ENCODE measurements at places on chromosomes 3 and 15.

GRCh38 chr15:95948411-95948810 is 382.1 kb upstream of the NR2F2 start:
- no peak for DNase-seq

- DNase-seq: peak; percentile 58
Measured at GRCh38 chr3:177679568-177680471, 482.5 kb upstream of the TBL1XR1 start.

DNA sequence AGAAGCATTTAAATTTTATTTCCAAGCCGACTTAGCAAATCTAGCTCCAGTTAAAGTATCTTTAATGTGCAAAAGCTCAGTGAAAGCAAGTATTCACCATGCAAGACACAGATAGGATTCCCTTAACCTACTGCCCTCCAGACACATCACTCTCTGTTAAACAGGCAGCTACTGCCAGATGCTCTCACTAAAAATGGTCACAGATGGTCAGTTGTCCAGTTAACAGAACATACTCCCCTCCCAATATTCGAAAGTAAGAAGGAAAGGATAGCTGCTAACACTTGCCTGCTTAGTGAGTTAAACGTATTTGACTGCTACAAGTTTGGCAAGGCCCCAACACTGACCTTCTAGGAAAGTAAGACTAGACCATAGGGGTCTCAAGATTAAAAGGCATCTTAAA is 73.7 kb downstream of the PRTG start:
- DNase-seq: no peak

GRCh38 chr3:117734496-117734895 is 1024.9 kb downstream of the TUSC7 start:
- peak; percentile 14 for DNase-seq

DNA sequence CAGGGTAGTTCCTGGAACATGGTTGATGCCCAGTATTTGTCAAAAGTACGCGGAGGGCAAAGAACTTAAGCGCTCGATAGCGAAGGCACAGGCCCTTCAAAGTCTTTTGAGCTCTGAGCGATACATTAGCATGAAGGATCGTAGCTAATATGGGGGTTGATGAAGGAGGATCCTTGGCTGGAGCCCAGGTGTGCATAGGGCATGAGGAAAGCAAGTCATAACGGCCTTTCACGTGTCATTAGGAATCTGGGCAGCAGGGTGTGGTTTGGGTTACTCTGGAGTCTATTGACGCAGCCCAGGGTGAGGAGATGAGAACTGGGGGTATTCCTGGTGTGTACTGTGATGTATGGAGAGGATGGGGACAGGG is 31.7 kb downstream of the SPINK8 start:
- DNase-seq: peak; percentile 1

GRCh38 chr3:140441006-140441405 is 236.9 kb upstream of the TRIM42 start:
- peak; percentile 58 for DNase-seq

- no peak for DNase-seq
Measured at GRCh38 chr3:186200726-186201125, 91.8 kb upstream of the ETV5 start.

GRCh38 chr3:113597596-113598354 is 65.4 kb downstream of the SIDT1 start:
- no peak for DNase-seq

- DNase-seq: no peak
Measured at GRCh38 chr15:52112203-52112750, 298 bp downstream of the BCL2L10 start.

- no peak for DNase-seq
Measured at GRCh38 chr3:76352511-76353284, 567.3 kb upstream of the ZNF717 start.

GRCh38 chr15:75651810-75652543 is 4.3 kb downstream of the SNX33 start:
- DNase-seq: no peak

GRCh38 chr3:33426068-33426467 is 14.1 kb downstream of the UBP1 start:
- DNase-seq: no peak

DNA sequence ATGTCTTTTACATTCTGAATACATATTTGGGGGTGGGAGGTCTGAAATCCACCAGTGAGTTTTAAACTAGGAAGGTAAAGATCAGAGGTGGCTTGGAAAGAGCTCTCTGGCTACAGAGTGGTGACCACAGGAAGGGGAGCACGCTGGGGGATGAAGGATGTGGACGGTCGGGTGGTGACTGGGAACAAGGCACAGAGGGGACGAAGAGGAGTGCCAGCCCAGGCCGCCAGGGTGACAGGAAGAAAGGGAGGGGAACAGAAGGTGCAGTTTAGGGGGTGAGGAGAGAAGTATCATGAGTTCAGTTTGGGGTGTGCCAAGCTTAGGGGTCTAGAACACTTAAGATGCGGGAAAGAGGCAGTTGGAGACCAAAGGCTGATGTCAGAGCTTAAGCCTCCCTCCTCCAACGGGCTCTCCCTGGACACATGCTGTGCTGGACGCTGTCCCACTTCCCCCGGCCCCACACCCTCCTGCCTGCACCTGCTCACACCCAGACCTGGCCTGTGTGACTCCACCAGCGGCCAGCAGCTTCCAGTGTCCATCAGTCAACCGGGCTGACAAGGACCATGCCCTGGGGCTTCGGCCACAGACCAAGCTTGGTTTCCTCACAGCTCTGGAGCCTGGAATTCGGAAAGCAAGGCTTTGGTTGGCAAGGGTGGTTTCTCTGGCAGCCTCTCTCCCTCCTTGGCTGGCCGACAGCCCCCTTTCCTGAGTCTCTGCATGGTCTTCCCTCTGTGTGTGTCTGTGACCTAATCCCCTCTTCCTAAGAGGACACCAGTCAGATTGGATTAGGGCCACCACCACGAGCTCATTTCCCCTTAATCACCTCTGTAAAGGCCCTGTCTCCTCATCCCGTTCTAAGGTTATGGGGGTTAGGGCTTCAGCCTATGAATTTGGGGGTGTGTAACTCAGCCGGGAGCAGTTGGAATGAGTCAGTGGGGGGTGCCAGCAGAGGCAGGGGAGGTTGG is 120.4 kb upstream of the IQSEC1 start:
- no peak for DNase-seq

GRCh38 chr3:38853011-38853410 is 37.0 kb upstream of the SCN10A start:
- no peak for DNase-seq

DNA sequence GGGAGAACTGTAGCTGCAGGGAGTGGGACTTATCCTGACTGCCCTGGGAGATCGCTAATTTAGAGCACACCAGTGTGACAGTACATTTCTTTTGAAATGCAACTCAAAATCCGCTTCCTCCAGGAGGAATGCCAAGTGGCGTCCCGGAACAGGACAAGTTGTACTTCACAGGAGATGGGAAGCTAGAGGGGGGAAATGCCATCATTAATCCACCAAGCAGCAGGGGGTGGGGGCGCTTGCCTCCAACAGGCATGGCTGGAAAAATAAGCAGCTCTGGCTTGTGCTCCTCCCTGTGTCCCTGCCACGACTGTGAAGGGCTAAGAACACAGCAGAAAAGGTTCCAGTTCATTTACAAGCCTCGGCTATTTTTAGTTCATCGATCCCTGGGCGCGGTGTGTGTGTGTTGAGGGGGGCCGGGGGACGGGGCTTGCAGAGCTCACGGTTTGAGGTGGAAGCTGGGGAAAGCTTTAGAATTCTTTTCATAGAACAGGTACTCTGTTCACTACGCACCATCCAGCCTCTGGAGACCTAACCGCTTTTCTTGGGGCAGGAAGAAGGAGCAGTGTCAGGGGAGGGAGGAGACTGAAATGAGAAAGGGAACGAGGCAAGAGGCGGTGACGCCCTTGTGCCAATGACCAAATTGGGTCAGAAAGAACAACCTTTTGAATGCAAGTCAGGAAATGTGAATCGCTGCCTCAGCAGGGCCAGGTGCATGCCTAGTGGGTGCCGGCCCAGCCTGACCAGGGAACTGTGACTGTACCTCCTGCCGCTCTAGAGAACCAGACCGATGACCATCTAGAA is 51.8 kb upstream of the DGKG start:
- DNase-seq: no peak

- DNase-seq: no peak
Measured at GRCh38 chr15:24146251-24146650, 459.1 kb upstream of the NDN start.

DNA sequence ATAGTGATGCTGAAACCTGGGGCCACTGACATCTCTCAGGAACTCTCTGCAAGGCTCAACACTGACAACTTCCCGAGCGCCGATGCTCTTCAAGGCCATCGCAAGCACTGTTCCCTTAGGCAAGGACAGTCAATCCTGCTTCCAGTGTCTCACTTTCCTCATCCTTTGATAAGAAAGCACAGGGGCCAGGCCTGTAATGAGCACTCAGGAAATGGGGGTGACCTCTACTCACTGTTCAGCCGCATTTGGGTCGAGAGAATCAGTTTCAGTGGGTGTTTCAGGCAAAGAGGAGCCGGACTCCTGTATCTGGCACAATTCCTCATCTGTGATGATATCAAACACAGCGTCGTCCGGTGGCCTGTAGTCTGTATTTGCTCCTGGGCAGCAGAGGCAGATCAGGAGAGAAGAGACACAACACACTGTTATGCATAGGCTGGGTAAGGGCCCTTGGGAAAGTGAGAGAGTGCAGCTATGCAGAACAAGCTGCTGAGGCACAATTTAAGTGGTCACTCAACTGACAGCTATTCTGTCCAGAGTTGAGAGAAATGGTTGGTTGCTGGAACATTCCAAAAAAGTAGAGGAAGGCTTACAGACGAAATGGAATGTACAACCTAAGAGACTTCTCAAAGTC is 11.9 kb downstream of the CXCR6 start:
- no peak for DNase-seq

- no peak for DNase-seq
Measured at GRCh38 chr3:3851621-3852323, 52.5 kb downstream of the LRRN1 start.

- DNase-seq: no peak
Measured at GRCh38 chr15:96322536-96323318, 7.8 kb upstream of the NR2F2 start.

GRCh38 chr3:196559826-196560225 is 8.5 kb downstream of the WDR53 start:
- DNase-seq: no peak

DNA sequence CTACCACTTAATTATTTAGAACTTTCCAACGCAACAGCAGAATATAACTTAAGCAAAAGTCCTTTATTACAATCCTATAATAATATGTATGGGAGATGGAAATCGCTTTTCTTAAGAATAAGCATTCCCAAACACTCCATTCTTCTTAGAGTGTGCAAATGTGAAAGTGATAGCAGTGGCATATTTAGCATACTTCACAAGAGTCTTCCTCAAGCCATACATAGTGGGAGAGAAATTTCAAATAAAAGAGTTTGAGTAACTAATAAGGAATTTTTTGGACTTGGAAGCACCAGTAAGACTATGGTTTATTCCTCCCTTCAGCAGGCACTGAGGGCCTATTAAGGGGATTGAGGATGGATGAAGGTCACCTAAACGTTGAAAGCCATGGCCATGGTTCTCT is 22.1 kb upstream of the BNC1 start:
- DNase-seq: no peak

DNA sequence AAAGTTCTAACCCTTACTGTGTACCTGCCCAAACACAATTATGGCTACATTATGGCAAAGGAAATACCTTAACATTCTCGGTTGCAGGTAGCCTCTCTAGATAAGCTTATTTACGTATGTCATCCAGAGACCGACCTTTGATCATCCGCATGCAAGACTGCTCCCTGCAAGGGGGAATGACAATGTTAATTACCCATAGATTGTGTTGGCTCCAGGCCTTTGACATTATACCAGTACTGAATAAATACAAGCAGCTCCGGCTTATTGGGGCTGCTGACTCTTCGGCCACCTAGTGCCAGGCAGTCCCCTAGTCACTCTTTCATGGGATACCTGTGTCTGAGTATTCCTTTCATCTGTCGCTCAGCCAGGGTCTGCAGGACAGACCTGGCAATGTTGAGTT is 223.5 kb downstream of the DTWD1 start:
- DNase-seq: no peak

- DNase-seq: no peak
Measured at GRCh38 chr3:22728406-22728805, 474.7 kb upstream of the UBE2E2 start.

- DNase-seq: no peak
Measured at GRCh38 chr3:170641510-170642236, 55.8 kb upstream of the SLC7A14 start.

DNA sequence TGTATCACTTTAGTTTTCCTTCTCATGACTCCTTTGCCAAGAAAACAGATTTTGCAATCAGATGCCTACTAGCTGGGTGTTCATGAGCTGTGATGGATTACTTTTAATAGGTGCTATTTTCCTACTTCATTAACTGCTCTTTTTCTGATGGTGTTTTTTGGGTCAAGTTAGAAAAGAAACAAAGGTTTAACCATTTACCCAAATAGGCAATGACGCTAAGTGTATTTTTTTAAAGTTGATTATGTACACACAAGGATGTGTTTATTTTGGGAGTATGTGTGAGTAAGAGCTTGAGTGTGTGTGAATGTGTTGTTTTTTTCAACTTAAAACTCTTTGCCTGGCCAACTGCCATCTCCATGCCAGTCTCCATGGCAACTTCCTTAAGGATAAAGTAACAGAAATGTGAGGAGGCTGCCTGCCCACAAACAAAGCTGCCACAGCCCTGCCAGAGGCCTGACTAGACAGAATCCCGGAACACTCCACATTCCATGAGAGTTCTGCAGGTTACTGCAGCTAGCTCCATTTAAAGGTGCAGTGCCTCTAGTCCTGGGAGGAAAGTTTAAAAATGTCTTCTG is 215.6 kb upstream of the RBMS3 start:
- DNase-seq: peak; percentile 99

GRCh38 chr3:10845001-10845761 is 29.2 kb downstream of the SLC6A11 start:
- DNase-seq: no peak

GRCh38 chr3:13307041-13307440 is 113.1 kb downstream of the NUP210 start:
- no peak for DNase-seq

- no peak for DNase-seq
Measured at GRCh38 chr3:171347301-171348039, 112.7 kb downstream of the TNIK start.

- no peak for DNase-seq
Measured at GRCh38 chr3:83317605-83318004, 1556.2 kb upstream of the GBE1 start.

GRCh38 chr15:78133801-78134200 is 2.6 kb upstream of the CIB2 start:
- no peak for DNase-seq

GRCh38 chr3:193827040-193827669 is 234.1 kb downstream of the OPA1 start:
- DNase-seq: no peak

- DNase-seq: peak; percentile 97
Measured at GRCh38 chr3:150370122-150370602, 37.9 kb upstream of the TSC22D2 start.

- DNase-seq: no peak
Measured at GRCh38 chr15:60994963-60995475, 234.1 kb downstream of the RORA start.

DNA sequence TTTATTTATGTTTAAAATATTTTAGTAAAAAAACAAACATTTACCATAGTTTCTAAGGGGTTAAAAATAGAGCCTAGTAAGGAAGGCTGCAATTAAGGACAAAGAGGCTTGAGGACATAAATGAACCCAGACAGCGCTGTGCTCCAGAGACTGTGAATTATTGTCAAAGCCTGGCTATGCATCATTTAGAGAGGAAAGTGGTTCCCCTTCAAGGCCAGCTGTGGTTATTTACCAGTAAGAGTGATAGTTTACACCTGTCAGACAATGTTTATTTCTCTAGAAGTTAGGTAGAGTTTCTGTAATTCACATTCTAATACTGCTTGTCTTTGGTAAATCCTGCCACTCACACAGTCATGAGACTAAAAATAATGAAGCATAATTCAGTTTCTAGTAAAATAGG is 32.4 kb upstream of the PIK3R4 start:
- DNase-seq: no peak
